ENCODE measurements at places on chromosomes 16 and 17.

- no peak for DNase-seq
Measured at GRCh38 chr17:17935321-17936271, 36.6 kb downstream of the TOM1L2 start.

GRCh38 chr16:85431431-85432124 lies 181.5 kb upstream of the GSE1 start:
- DNase-seq: no peak

- DNase-seq: no peak
Measured at GRCh38 chr16:81494888-81495287, 50.3 kb downstream of the CMIP start.

DNA sequence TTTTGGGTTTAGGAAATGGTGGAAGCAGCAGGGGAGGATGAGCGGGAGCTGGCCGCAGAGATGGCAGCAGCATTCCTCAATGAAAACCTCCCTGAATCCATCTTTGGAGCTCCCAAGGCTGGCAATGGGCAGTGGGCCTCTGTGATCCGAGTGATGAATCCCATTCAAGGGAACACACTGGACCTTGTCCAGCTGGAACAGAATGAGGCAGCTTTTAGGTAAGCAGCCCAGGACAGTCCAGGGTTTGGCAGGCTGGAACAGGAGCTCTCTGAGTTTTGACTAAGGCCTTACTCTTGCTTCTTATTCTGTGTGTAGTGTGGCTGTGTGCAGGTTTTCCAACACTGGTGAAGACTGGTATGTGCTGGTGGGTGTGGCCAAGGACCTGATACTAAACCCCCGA lies 41.4 kb downstream of the SF3B3 start:
- no peak for DNase-seq

- DNase-seq: no peak
Measured at GRCh38 chr17:80860703-80861417, 130.8 kb upstream of the CHMP6 start.

DNA sequence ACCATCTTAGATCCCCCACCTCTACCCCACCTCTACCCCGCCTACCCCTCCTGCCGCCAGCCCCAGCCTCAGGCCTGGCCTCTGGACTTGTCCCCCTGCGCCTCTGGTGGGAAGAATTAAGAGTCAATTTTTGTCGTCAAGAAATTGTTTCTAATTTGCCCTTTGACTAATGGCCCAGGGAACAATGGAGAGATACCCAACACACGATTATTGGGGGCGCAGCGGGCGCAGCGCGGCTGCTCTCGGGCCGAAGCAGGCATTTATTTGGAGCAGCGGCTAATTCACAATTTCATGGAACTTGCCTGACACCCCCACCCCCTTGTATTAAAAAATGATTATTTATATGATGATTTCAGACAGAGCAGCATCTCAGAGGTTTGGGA lies 4.4 kb upstream of the BAHCC1 start:
- no peak for DNase-seq

- DNase-seq: no peak
Measured at GRCh38 chr16:68146585-68146984, 61.4 kb downstream of the NFATC3 start.

GRCh38 chr17:44197980-44198720 lies 1.5 kb downstream of the ATXN7L3 start:
- no peak for DNase-seq

GRCh38 chr16:23148513-23149266 lies 562 bp downstream of the USP31 start:
- no peak for DNase-seq

Data from pulmonary artery endothelial cell (primary cell).